Retina (tissue), 1 donor: ENCODE measurements at places on chromosomes 2 and 18.

- no peak for DNase-seq
Observed at GRCh38 chr2:75516378-75517360, 44.1 kb downstream of the EVA1A start.

DNA sequence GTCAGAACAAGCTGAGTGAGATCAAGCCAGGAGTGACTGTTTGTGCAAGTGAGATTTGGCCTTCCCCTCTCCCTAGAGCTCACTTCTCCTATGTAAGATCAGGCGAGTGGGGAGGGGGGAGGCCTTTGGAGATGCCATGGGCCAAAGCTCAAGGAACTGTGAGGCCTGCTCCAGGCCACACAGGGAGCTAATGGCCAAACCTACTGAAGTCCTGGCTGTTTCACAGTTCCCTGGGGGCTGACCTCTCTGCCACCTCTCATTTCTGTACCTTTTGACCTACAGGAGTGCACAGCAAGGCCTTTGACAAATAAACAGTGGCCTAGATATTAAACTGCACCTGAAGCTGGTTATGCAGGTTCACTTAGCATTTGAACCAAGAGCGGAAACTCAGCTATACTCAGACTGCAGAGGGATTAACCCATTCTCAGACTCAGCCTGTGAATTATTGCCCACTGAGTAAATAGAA lies 235.0 kb upstream of the NT5C1B start:
- DNase-seq = no peak

DNA sequence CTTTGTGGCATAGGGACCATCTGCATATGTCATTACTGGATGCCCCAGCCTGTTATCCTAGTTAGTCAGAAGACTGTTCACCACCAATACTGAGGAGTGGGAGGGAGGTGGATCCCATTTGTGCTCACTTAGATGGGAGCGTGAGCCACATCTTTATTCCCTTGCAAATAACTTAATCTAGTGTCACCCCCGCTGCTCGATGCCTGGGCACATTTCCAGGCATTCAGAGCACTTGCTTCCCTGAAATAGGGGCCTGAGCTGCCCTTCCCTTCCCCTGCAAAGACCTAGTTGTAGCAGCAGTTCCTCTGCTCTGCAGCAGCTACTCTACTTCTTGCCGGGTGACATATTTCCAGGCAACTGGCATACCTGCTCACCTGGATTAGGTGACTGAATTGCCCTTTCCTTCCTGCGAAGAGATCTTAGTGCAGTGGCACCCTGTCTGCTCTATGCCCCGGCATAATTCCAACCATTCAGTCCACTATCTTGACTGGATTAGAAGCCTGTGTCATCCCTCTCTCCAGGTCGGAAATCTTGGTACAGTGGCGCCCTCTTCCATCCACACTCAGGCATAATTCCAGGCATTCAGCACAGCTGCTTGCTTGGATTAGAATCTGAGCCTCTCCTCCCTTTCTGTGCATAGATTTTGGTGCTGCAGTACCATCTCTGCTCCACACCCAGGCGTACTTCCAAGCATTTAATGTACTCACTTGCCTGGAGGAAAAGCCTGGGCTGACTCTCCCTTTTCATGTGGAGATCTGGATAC lies 1389.1 kb upstream of the TMEFF2 start:
- no peak for DNase-seq

- DNase-seq = no peak
Observed at GRCh38 chr2:27798948-27799645, 27.6 kb downstream of the MRPL33 start.

GRCh38 chr2:73268830-73269685 lies 15.2 kb downstream of the FBXO41 start:
- DNase-seq = peak; percentile 84

DNA sequence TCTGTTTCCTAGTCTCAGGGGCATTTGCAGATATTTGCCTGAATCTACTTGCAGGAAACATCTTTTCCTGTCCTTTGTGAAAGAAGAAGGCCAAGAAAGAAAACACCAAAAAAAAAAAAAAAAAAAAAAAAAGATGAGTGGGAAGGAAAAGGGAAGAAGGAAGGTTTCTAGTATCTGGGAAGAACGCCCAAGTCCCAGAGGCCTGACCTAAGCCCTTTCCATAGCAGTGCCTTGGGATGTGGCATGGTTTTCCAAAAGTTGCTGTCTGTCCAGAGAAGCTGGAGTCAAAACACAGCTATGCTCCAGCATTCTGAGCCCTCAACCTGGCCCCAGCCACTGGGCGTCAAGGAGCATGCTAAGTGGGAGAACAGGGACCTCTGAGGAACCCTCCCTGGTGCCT lies 123.5 kb downstream of the INHBB start:
- DNase-seq = no peak

GRCh38 chr2:171407030-171407675 lies 26.6 kb downstream of the METTL8 start:
- DNase-seq = no peak

DNA sequence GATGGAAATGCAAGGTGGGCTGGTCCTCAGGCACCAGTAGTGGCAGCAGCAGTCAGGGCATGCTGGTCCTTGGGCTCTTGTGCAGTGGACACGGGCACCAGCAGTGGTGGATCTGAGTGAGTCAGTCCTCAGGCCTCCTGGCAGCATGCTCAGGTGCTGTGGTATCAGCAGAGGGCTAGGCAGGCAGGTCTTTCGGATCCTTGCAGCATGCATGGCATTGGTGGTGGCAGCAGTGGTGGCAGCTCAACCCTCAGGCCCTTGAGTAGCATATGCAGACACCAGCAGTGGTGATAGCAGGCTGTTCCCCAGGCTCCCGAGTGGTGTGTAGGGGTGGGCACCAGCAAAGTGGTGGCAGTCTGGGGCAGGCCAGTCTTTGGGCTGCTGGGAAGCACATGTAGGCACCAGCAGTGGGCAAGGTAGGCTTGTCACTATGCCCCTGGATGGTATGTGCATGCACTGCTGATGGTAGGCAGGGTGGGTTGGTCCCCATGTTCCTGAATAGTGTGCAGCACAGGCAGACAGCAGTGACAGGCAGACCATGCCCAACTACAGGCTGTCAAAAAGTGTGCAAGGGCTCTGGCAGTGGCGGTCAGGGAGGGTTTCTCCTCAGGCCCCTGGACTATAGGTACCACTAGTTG lies 606.0 kb downstream of the ADCYAP1 start:
- no peak for DNase-seq

DNA sequence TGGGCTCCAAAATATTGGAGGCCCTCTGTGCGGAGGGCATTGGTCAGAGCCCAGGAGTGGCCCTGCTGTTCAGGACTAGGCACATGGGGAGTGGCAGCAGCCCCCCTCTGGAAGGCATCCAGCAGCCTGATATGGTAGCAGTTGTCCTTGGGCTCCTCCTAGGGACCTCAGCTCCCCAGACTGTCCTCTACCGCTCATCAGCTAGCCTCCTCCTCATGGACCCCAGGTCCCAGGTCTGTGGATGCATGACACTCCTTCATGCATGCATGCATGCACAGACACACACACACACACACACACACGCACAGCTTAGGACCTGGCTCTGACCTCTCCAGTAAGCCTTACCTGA lies 15.4 kb upstream of the ATP6V1B1 start:
- no peak for DNase-seq

- DNase-seq = no peak
Observed at GRCh38 chr18:27887711-27888495, 289.0 kb downstream of the CDH2 start.

GRCh38 chr18:21799721-21800120 lies 59.1 kb downstream of the MIB1 start:
- DNase-seq = no peak

DNA sequence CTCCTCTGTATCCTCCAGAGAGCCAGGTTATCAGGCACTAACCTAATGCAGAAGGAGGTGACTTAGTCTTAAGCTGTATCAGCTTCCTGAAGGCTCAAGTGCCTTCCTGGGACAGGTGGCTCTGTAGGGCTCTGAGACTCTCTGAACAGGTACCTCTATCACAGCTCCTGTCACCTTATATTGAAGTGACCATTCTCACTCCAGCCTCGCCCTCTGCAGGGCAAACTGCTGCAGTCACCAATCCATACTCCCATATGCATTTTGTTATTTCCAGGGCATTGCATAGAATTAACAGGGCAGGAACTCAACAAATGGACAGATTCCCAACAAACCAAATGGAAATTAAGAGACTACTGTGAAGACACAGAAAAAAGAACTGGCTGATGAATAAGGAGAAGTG lies 203.0 kb upstream of the REV1 start:
- no peak for DNase-seq

GRCh38 chr2:239151201-239152131 lies 249.4 kb downstream of the HDAC4 start:
- DNase-seq = no peak

- DNase-seq = no peak
Observed at GRCh38 chr2:18899725-18900124, 310.4 kb upstream of the NT5C1B start.

GRCh38 chr2:174776675-174777074 lies 12.4 kb upstream of the CHRNA1 start:
- DNase-seq = no peak

GRCh38 chr2:109129356-109129920 lies 433 bp downstream of the SH3RF3 start:
- DNase-seq = peak; percentile 84

DNA sequence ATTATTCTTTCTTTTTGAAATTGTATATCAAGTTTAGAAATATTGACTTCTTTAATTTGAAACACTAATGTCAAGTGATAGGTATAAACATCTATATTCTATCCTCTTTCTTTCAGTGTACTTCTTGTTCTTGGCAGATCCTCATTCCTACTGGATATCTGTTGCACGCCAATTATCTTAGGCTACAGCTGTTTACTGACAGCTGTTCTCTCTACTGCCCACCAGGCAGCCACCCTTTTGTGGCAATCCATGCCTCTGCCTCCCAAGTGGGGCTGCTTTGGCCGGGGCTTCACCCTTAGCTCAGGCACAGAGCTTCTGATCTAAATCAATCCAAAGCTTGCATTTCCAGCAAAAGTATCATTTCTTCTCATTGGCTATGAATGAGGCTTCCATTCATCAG lies 50.6 kb upstream of the ITSN2 start:
- no peak for DNase-seq

DNA sequence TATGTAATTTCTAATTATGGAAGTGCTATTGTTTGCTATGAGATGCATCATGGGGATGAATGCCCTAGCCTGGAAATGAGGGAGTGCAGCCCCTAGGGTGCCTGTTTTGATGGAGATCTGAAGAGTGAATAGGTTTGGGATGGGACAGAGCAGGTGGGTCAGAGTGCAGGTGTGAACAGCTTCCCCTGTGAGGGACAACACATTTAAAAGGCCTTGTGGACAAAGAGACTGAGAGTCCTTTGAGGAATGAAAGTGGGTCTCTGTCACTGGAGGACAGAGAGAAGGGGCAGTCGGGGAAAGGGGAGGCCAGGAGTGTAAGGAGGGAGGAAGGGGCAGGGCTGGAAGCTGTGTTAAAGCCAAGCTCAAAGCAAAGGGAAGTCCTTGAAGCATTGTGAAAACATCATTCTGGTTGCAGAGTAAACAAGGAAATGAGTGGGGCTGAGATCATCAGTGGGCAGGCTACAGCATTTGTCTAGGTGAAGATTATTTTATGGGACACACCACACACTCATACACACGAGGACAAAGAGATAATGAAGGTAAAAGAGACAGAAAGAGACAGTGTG lies 877.6 kb downstream of the SLC4A3 start:
- no peak for DNase-seq

DNA sequence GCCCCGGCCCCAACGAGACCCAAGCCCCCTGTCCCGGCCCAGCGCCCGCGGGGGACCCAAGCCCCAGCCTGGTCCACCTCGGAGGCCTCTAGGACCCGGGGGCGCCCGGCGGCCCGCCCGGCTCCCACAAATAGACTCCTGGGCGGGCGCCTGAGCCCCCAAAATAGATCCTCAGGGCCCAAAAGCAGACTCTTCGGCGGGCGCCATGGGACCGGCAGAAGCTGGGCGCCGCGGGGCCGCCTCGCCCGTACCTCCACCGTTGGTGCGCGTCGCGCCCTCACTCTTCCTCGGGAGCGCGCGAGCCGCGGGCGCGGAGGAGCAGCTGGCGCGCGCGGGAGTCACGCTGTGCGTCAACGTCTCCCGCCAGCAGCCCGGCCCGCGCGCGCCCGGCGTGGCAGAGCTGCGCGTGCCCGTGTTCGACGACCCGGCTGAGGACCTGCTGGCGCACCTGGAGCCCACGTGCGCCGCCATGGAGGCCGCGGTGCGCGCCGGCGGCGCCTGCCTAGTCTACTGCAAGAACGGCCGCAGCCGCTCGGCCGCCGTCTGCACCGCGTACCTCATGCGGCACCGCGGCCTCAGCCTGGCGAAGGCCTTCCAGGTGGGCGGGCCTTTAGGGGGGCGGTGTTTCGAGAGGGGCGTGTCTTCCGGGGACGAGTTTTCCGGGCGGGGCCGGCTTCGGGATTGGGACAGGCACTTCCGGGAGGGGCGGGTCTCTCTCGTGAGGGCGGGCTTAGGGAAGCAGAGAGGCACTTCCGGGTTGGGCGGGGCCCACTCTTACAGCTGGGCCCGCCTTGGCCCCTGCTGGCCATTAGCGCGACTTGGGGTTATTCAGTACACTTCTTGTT lies 545 bp downstream of the DUSP28 start:
- peak; percentile 98 for DNase-seq

DNA sequence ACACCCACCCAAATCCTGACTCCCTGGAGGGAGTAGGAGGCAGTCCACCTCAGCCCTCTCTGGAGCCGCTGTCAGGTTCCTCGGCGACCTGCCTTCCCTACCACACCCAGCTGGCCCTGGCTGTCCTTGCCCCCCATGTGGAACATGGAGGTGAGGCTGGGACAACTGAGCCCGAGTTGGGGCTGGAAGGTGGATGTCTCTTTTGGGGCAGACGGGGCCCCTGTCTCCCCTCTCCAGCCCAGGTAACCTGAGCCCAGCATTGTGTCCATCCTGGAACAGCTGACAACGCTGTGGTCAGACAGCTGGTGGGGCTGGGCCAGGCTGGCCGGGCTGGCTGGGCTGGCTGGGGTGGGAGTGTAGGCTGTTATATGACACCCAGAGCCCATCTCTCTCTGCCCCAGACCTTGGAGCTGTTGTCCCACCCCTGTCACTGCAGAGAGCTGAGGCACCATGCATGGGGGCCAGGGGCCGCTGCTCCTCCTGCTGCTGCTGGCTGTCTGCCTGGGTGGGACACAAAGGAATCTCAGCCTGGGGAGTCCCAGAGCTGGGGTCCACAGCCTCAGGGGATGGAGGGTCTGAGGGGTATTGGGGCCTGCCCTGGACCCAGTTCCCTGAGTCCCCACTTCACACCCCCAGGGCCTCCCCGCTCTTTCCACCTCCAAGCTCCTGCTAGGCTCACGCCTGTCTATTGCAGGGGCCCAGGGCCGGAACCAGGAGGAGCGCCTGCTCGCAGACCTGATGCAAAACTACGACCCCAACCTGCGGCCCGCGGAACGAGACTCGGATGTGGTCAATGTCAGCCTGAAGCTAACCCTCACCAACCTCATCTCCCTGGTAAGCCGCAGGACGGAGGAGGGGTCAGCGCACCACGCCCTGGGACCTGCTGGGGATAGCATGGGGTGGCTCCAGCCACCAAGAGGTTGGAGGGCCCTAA lies at the start of gene CHRNG:
TSS of gene CHRNG (plus strand) at position 395 of the 934 bp plus-strand sequence. CDS start at position 451, 56 bp downstream.
- no peak for DNase-seq

- DNase-seq = no peak
Observed at GRCh38 chr2:134333646-134334189, 79.8 kb downstream of the MGAT5 start.

- no peak for DNase-seq
Observed at GRCh38 chr18:75129717-75130477, 79.0 kb downstream of the PTGR3 start.

GRCh38 chr2:222846003-222846402 lies 14.8 kb upstream of the ACSL3 start:
- no peak for DNase-seq

- DNase-seq = no peak
Observed at GRCh38 chr18:59388817-59389216, 29.8 kb upstream of the LMAN1 start.
